ENCODE measurements at places on chromosomes 12 and 14. TPM values are rescaled to one million over a fixed set of nuclear protein-coding genes. Genes with fewer than 3 reads are reported as not detected.

DNA sequence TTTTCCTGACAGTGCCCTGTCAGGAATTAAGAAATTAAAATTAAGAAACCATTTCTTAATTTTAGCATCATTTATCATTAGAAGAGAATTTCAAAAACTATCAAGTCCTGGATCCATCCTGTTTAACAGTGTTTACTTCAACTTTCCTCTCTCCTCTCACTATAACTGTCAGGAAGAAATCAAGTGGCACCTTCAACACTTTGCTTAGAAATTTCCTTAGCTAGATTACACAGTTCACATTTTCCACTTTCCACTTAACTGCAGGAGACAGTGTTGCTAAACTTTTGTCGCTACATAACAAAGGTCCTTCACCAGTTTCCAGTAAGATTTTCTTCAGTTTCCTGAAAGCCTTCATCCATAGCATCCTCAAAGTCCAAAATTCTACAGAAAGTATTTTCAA is 21.9 kb upstream of the OR10P1 start:
- DNase-seq = no peak
- no peaks in the 10 kb centered on the region for H3K27me3 ChIP-seq
- H3K36me3 ChIP-seq = no peaks in the 10 kb centered on the region

DNA sequence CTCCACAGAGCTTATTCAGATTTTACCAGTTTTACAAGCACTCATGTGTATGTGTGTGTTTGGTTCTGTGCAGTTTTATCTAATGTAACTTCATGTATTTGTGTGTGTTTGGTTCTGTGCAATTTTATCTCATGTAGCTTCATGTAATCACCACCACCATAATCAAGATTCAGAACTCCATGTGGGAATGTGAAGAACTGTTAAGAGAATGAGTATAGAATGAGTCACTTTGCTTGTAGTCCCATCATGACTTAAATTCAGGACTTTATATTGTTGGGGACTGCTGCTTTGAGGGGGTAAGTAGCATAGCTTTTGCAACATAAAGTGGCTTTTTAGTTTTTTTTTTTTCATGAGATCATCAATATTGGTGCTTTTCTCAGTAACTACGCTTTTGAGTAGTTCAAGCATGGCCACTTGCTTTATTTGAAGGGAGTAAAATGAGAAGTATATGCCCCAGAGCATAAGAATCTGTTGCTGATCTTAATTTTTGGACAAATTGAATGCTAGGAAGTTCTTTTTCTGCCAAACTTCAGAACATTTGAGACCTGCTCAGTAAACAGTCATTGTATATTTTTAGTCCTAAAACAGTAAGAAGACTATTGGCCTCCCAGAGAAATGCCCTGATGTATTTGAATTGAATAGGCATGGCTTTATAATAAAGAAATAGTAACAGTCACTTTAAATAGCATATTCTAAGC is 28.8 kb downstream of the PROX2 start:
- H3K36me3 ChIP-seq = no peaks in the 10 kb centered on the region
- no peaks in the 10 kb centered on the region for H3K27me3 ChIP-seq

GRCh38 chr12:26286186-26286585 is 90.8 kb downstream of the SSPN start:
- DNase-seq = no peak
- H3K27ac ChIP-seq = no peak overlapping the region
- H3K27me3 ChIP-seq = no peaks in the 10 kb centered on the region
- H3K36me3 ChIP-seq = no peaks in the 10 kb centered on the region

Gene WNT1
- not detected for total RNA-seq

Gene STON2
- total RNA-seq = 104 TPM

Gene CISTR
- not detected for total RNA-seq

- DNase-seq = no peak
- H3K27me3 ChIP-seq = no peaks in the 10 kb centered on the region
- no peak overlapping the region for H3K27ac ChIP-seq
- H3K4me1 ChIP-seq = no peaks in the 10 kb centered on the region
- no peaks in the 10 kb centered on the region for H3K36me3 ChIP-seq
These were observed 120.7 kb downstream of the CRACR2A start for GRCh38 chr12:3632256-3632655.

Gene ADCY6
- total RNA-seq = 34.1 TPM

Gene MDM2
- total RNA-seq = 114 TPM

Gene OAS2
- 2.7 TPM for total RNA-seq

- no peak for DNase-seq
- no peaks in the 10 kb centered on the region for H3K4me1 ChIP-seq
- no peak overlapping the region for H3K27ac ChIP-seq
- H3K36me3 ChIP-seq = no peaks in the 10 kb centered on the region
These were observed 61.7 kb downstream of the CALM1 start for GRCh38 chr14:90458536-90458935.

DNA sequence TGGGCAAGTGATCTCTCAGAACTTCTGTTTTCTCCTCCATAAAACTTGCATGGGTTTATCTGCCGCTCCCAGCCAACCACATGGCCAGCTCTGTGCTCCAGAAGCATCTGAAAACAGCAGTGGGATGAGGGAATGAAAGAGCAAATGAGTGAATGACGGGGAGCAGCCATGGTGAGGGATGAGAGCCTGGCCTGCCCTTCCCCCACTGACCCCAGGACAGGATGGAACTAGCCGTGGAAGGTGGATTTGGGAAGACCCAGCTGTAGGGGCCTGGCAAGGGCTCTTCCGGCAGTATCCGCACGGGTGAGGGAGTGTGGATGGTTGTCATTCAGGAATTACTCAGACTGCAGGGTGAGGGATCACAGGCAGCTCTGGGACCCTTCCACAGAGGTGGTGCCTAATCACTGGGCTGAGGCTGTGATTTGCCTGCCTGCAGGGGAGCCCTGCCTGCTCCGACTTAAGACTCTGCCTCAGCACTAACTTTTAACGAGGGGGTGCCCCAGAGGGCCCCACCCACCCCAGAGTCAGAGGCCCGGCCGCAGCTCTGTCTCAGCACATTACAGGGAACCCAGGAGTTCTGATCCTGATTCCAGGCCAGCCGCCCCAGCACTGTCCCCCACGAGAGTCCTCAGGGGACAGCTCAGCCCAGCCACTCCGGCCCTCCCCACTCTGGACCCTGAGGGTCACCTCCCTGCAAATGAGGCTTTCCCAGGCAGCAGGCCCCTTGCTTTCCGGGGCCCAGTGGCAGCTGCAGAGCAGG is 136.8 kb upstream of the C14orf180 start:
- no peak for DNase-seq
- no peak overlapping the region for H3K4me3 ChIP-seq
- H3K36me3 ChIP-seq = no peaks in the 10 kb centered on the region
- H3K27ac ChIP-seq = no peak overlapping the region
- no peaks in the 10 kb centered on the region for H3K27me3 ChIP-seq

DNA sequence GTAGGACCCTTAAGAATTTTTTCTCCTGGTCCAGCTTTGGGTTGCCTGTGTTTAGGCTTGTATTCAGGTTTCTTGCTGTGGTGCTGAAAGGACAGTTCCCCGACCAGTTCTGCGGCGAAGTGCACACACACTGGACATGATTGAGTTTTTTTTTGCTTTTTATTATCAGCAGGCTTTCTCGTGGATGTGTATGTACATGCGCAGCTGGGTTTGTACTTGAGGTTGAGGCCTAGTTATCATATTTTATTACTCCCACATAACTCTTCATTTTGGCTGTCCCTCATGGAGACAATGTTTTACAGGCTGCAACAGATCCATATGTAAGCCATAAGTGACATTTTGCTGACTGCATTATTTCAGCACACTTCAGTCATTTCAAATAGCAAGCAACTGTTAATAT is 2.5 kb downstream of the SCN8A start:
- H3K36me3 ChIP-seq = no peaks in the 10 kb centered on the region
- no peak overlapping the region for H3K27ac ChIP-seq
- no peak overlapping the region for H3K4me3 ChIP-seq
- H3K27me3 ChIP-seq = no peaks in the 10 kb centered on the region

GRCh38 chr12:101328917-101329316 is 49.0 kb downstream of the UTP20 start:
- H3K27ac ChIP-seq = no peak overlapping the region
- no peaks in the 10 kb centered on the region for H3K27me3 ChIP-seq
- no peak for DNase-seq
- peaks cover 19% of the 10 kb centered on the region for H3K36me3 ChIP-seq
- no peaks in the 10 kb centered on the region for H3K4me1 ChIP-seq

GRCh38 chr12:30748147-30748546 is 6.6 kb downstream of the CAPRIN2 start:
- no peak for DNase-seq
- no peaks in the 10 kb centered on the region for H3K27me3 ChIP-seq
- no peaks in the 10 kb centered on the region for H3K4me1 ChIP-seq
- no peak overlapping the region for H3K4me3 ChIP-seq
- no peak overlapping the region for H3K27ac ChIP-seq

- DNase-seq = peak; percentile 61
- H3K4me1 ChIP-seq = peaks cover 12% of the 10 kb centered on the region
- H3K27ac ChIP-seq = no peak overlapping the region
- H3K36me3 ChIP-seq = no peaks in the 10 kb centered on the region
These were observed 138.2 kb upstream of the NCOR2 start for GRCh38 chr12:124705545-124706138.

DNA sequence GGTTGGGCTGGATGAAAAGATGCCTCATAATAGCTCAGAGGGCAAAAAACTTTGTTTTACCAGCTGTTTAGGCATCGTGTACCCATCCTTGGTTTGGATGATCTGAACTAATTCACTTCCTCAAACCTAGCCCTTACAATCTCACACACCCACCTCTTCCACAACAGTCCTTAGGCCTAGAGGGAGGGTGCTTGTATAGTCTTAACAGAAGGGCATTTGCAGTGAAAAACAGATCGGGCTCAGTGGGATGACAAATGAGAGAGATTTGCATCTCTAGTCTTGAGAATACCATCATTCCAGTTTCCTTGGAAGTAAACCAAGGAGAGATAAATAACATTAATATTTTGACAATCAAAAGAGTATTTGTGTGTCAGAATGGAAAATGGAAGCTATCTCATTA is 11.0 kb downstream of the SLCO1A2 start:
- H3K27me3 ChIP-seq = no peaks in the 10 kb centered on the region
- DNase-seq = no peak
- no peak overlapping the region for H3K27ac ChIP-seq
- no peaks in the 10 kb centered on the region for H3K36me3 ChIP-seq

Gene EPYC
- total RNA-seq = not detected

Gene CD163
- total RNA-seq = 143 TPM

DNA sequence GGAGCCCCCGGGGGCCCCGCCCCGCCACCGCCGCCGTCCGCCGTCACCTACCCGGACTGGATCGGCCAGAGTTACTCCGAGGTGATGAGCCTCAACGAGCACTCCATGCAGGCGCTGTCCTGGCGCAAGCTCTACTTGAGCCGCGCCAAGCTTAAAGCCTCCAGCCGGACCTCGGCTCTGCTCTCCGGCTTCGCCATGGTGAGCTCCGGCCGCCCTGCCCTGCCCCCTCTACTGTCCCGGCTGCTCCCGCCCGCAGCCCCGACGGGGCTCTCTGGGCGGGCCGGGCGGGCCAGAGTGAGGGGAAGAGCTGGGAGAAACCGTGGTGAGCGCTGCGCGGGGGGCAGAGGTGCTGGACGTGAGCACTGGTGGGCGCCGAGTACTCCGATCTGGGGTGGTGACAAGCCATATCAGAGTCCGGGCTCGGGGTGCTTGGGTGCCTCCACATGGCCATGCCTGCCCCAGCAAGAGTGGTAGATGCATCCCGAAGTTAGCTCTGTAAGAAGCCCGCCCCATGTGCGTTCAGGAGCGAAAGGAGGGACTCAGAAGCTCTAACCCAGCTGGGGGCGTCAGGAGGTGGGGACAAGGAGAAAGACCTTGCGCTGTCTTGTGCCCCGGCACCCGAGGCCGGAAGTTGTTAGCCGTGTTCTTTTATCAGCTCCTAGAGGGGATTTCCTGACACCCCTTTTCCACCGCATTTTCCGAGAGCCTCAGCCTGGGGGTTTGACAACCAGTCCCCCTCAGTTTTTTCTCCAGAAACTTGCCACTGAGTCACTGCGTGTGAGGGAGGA is 717 bp downstream of the ORAI1 start:
- peak; percentile 69 for DNase-seq
- H3K36me3 ChIP-seq = no peaks in the 10 kb centered on the region
- H3K4me3 ChIP-seq = peak overlapping the region; percentile 26
- peak overlapping the region; percentile 98 for H3K27ac ChIP-seq
- peaks cover 44% of the 10 kb centered on the region for H3K4me1 ChIP-seq

DNA sequence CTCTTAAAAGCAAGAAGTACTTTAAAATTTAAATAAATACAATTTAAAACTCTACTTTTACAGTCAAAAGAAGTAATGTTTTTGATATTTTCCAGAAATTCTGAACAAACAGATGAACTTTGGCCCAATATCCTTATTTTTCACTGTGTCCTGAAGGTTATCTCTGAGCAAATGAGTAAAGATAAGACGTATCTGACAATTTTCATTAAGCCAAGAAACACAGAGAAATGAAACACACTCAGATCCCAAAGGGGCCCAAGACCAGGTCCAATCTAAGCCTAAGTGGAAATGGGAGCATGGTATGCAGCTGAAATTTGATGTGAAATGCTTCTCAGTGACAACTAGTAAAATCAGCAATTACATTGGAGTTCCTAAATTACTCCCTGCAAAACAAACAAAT is 105.6 kb upstream of the COCH start:
- H3K27ac ChIP-seq = no peak overlapping the region
- H3K4me1 ChIP-seq = no peaks in the 10 kb centered on the region
- no peak for DNase-seq
- H3K27me3 ChIP-seq = no peaks in the 10 kb centered on the region

- peaks cover 45% of the 10 kb centered on the region for H3K4me1 ChIP-seq
- no peak overlapping the region for H3K27ac ChIP-seq
- no peak overlapping the region for H3K4me3 ChIP-seq
- DNase-seq = no peak
These were observed 837 bp downstream of the COL2A1 start for GRCh38 chr12:48003226-48004052.

Gene DIABLO
- total RNA-seq = 48.4 TPM

- H3K4me1 ChIP-seq = peaks cover 22% of the 10 kb centered on the region
- H3K4me3 ChIP-seq = no peak overlapping the region
- no peaks in the 10 kb centered on the region for H3K27me3 ChIP-seq
- peak overlapping the region; percentile 19 for H3K27ac ChIP-seq
- no peaks in the 10 kb centered on the region for H3K36me3 ChIP-seq
- peak; percentile 62 for DNase-seq
These were observed 2.2 kb upstream of the PXN start for GRCh38 chr12:120267736-120268135.

GRCh38 chr14:57632649-57633048 is 139.0 kb upstream of the CCDC198 start:
- no peaks in the 10 kb centered on the region for H3K4me1 ChIP-seq
- no peak overlapping the region for H3K27ac ChIP-seq

GRCh38 chr12:96398424-96399119 is 1.7 kb downstream of the CDK17 start:
- H3K4me1 ChIP-seq = peaks cover 15% of the 10 kb centered on the region
- peak overlapping the region; percentile 98 for H3K27ac ChIP-seq
- H3K4me3 ChIP-seq = peak overlapping the region; percentile 81
- H3K27me3 ChIP-seq = no peaks in the 10 kb centered on the region

DNA sequence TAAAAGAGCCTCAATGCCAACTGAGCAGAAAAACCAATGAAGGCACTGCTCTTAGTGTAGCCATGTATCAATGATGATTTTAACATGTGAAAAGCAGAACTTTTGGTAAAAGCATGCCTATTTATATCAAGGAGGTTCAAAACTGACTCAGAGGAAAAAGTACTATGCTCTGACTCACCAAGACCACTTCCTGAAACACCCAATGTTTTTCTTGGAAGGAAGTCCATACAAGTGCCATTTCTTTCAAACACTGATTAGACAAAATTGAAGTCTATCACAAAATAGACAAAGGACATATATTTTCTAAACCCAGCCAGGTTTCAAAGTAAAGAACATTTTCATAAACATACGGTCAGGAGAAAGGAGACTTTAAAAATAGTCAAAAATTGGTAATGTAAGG is 88.6 kb downstream of the EPS8 start:
- no peak for DNase-seq
- no peaks in the 10 kb centered on the region for H3K27me3 ChIP-seq
- H3K4me3 ChIP-seq = no peak overlapping the region
- peak overlapping the region; percentile 42 for H3K27ac ChIP-seq
- no peaks in the 10 kb centered on the region for H3K36me3 ChIP-seq

Gene PRH2
- total RNA-seq = not detected

Gene SNW1
- 53.9 TPM for total RNA-seq
